Astrocyte (in vitro differentiated cells and primary cell): ENCODE measurements at places on chromosomes 2 and 18. TPM values are rescaled to one million over a fixed set of nuclear protein-coding genes. Genes with fewer than 3 reads are reported as not detected.

Gene TFPI
- 52.9 and 56.6 TPM in 2 replicates for total RNA-seq

Gene FAP
- total RNA-seq: 0.96 and 1.3 TPM in 2 replicates

Gene PTH2R
- not detected in 2 replicates for total RNA-seq

Gene TEX44
- not detected in 2 replicates for total RNA-seq

Gene C2orf66
- 0.29 and 0.54 TPM in 2 replicates for total RNA-seq

Gene BOK
- 64.2 and 64.9 TPM in 2 replicates for total RNA-seq

Gene TWIST2
- total RNA-seq: 2.5 and 3.2 TPM in 2 replicates

Gene CD8B
- total RNA-seq: not detected in 2 replicates

Gene CEP192
- total RNA-seq: 12.6 and 13.9 TPM in 2 replicates

Gene C2orf74
- 9.0 and 11.5 TPM in 2 replicates for total RNA-seq

Gene DPYSL5
- 1.2 and 2.9 TPM in 2 replicates for total RNA-seq

Gene BUB1
- 4.8 and 8.0 TPM in 2 replicates for total RNA-seq

Gene TMEM17
- 2.7 and 4.0 TPM in 2 replicates for total RNA-seq

Gene EFR3B
- 13.3 and 14.7 TPM in 2 replicates for total RNA-seq

Gene CPO
- not detected in 2 replicates for total RNA-seq
